Psoas muscle (tissue), 8 donors: ENCODE measurements at places on chromosomes 5 and 9.
A peak's percentile ranks its signal among the peaks of the same experiment; 100 is the strongest.

GRCh38 chr9:136047775-136048559 lies 47.1 kb downstream of the NACC2 start:
- DNase-seq, result no peak

- no peak for DNase-seq
Observed at GRCh38 chr9:14362175-14362574, 48.2 kb upstream of the NFIB start.

DNA sequence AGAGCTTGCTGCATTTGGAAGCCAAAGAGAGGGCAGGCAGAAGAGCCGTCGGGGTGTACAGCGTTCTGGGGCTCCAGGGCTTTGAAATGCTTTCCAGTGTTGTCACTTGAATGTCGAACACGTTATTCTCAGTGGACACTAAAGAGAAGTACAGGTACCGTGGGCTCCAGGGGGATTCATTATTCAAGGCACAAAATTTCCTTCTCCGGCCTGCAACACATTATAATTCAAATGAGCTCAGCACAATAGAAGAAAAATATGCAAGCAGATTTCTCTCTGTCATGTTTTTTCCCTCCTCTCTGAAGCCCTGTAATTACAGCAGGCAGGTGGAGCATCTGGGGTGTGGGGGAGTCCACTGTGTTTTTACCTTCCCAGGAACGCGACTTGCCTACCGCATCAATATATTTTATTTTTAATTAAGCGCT lies 293.1 kb downstream of the ZSWIM6 start:
- DNase-seq, result no peak

GRCh38 chr5:31396611-31397295 lies 135.1 kb downstream of the DROSHA start:
- DNase-seq, result no peak

GRCh38 chr5:1780614-1780930 lies 19.1 kb downstream of the MRPL36 start:
- no peak for DNase-seq

DNA sequence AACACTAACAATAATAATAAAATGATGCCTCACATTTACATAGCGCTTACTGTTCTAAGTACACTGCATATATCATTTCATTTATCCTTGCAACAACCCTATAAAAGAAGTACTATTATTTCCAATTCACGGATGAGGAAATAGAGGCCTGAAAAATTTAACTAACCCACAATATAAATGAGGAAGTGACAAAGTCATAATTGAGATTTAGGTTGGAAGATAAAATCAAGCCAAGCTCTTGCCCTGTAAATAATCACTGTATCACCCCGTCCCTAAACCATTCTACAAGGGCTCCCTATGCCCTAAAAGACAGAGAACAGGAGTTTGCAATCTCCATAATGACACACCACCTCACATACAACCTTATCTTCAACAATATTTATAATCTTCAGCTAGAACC lies 49.6 kb downstream of the STRBP start:
- no peak for DNase-seq

GRCh38 chr5:55620009-55620765 lies 85.4 kb upstream of the PLPP1 start:
- no peak for DNase-seq

DNA sequence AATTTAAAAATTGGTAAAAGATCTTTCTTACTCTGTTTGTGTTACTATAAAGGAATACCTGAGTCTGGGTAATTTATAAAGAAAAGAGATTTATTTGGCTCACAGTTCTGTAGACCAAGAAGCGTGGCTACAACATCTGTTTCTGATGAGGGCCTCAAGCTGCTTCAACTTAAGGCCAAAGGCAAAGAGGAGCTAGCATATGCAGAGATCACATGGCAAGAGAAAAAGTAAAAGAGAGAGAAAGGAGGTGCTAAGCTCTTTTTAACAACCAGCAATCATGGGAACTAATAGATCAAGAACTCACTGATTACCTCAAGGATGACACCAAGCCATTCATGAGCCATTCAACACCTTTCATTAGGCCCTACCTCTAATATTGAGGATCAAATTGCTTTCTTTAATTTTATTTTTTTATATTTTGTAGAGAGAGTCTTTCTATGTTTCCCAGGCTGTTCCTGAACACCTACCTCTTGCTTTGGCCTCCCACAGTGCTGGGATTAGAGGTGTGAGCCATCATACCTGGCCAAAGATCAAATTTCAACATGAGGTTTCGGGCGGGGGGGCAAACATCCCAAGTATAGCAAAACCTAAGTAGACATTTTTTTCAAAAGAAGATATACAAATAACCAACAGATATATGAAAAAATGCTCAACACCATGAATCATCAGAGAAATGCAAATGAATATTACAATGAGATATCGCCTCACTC lies 16.0 kb upstream of the SHC3 start:
- DNase-seq, result no peak

- DNase-seq, result no peak
Observed at GRCh38 chr9:82154573-82154972, 166.0 kb downstream of the SPATA31D1 start.

GRCh38 chr5:63596254-63596653 lies 366.0 kb downstream of the HTR1A start:
- no peak for DNase-seq

- DNase-seq, result no peak
Observed at GRCh38 chr5:121292664-121293063, 559.0 kb upstream of the FTMT start.

GRCh38 chr9:78713614-78714405 lies 416.9 kb downstream of the PSAT1 start:
- no peak for DNase-seq

DNA sequence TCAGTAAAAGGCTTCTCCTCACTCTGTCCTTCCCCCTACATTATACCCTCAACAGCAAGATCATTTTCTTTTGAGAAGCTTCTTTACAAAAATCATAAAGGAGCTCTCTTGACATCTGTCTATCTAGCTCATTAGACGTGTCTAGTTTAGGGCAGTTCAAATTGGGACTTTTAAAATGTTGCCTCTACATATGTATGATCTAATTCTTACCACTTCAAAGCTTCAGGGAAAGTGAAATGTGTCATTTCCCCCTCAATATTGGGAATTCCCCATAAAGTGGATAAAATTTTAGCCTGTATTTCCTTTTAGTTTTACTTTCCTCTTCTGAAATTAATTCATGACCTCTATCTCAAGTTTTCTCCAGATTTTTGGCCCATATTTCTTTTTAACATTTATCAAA lies 323.7 kb downstream of the ARRDC3 start:
- no peak for DNase-seq

DNA sequence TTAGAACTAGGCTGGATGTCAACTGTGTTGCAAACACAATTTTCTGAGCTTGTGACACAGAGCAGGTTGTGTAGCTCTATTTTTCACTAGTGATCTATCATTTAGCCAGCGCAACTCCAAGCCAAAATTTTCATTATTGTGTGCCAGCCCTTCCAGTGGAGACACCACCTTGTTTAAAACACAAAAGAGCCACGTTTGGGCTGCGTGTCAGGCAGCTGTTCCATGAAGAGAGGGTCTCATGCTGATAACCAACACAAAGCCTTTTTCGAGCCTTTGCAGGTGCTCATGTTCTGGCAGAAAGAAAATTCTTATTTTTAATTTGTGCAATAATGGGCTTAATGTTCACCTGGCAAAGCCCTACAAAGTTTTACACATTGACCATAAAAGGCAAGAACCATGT lies 237.6 kb upstream of the RGMB start:
- no peak for DNase-seq

DNA sequence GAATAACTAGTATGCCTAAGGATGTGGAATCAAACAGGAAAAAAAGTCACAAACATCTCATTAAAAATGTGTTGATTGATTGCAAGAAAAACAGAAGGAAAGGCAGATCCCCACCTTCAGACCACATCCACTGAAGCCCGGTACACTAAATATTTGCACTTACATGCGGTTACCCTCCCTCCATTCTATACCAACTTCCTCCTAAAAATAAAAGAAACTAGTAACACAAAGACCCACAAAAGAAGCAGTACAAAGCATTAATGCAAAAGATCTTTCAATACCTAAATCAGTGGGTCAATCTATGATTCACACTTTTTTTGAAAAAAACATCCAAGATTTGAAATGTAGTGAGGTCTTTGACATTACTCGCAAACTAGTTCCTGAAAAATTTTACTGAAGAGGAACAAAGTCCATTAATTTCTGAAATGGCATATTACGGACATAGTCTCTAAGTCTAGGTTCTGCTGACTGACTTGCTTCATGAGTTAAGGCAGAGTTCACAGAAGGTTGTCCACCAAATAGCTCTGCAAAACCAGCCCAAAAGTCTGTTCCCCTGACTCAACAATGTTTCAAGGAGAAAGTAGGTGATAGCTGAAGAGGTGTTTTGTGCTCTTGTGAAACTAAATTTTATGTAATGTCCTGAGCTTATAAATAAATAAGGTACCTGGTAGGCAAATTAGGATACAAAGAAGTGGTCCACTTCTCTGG lies 100.7 kb downstream of the PAM start:
- DNase-seq, result no peak

- DNase-seq, result no peak
Observed at GRCh38 chr9:136409557-136410455, 608 bp downstream of the ENTR1 start.

- DNase-seq, result no peak
Observed at GRCh38 chr9:4836676-4837075, 43.9 kb downstream of the RCL1 start.

DNA sequence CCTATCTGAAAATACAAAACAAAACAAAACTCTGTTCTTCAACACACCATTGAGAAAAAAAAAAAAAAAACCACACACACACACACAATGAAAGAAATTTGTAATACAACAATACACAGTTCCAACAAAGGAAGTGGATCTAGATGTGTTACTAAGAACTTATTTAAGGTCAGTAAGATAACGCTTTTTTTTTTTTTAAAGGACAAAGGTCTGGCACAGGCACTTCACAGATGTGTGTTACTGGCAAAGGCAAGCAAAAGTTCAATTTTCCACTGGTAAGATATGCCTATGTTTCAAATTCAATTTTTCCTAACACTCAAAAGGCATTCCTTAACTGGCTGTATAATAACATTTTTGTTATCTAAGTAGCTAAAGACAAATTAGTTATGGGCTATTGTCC lies 3.6 kb downstream of the RFK start:
- no peak for DNase-seq

GRCh38 chr9:20683351-20684034 lies 566 bp upstream of the FOCAD start:
- peak; percentile 77 for DNase-seq

DNA sequence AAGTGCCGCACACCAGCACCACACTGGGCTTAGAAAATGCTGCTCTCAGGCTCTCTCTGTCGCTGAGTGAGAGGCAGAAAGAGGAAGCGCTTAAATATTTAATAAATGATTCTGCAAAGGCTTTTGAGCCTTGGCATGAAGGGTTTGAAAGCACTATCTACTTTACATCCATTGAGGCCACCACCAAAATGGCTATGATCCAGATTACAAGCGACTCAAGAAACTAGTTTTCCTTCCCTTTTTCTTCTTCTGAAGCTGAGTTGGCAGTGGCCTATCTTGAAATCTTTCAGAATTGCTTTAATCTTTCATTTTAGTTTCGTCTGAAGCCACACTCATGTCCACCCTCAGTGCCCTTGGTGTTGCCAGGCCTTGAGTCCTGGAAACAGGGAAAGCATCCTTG lies 59.5 kb downstream of the EBF1 start:
- DNase-seq, result no peak

DNA sequence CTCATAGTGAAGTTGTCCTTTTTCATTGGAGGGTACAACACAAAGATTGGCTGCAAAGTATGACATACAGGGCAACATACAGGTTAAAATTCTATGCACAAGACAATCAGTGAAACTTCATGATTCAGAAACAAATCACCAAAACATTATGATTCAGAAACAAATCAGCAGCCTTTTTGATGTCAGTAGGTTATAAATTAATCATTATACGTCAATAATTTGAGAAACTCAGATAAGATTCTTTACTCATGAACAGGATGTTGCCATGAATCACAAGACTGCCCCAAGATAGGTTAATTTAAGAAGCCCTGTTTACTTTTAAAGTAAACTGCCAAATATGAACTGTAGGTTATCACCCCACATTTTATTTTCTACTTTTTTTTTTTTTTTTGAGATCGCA lies 62.2 kb upstream of the IL33 start:
- DNase-seq, result no peak

GRCh38 chr9:77987081-77987656 lies 44.4 kb downstream of the GNAQ start:
- DNase-seq, result no peak

DNA sequence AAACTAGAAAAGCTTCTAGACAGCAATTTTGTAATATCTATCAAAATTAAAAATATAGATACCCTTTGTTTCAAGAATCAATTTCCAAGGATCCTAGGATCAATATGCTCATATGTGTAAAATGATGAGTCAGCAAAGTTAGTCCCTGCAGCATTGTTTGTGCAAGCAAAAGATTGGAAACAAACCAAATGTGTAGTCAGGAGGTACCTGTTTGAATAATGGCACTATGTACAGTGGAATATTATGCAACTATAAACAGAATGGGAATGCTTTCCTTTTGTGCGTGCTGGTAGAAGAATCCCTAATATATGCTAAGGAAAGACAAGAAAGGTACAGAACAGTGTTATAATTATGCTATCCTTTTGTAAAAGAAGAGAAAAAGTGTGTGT lies 58.5 kb upstream of the PJA2 start:
- no peak for DNase-seq

GRCh38 chr9:94692601-94693000 lies 33.9 kb upstream of the AOPEP start:
- no peak for DNase-seq

- DNase-seq, result no peak
Observed at GRCh38 chr9:127886401-127886972, 9.0 kb upstream of the AK1 start.

- DNase-seq, result no peak
Observed at GRCh38 chr9:33921967-33922895, 105.3 kb downstream of the UBE2R2 start.

DNA sequence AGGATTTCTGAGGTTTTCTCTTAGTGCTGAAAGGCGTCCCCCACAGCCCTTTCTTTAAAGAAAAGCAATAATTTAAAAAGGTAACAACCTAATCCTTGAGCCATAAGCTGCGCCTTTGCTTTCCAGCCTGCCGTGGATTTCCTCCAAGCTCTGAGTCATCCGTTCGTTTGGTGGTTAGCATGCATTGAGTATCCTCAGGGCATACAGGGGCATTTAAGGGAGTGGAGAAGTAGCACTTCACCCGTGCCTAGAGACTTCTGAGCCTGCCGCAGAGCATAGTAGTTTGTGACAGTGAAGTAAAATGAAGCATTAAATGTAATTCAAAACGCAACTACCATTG lies 892 bp upstream of the TNC start:
- DNase-seq, result no peak

DNA sequence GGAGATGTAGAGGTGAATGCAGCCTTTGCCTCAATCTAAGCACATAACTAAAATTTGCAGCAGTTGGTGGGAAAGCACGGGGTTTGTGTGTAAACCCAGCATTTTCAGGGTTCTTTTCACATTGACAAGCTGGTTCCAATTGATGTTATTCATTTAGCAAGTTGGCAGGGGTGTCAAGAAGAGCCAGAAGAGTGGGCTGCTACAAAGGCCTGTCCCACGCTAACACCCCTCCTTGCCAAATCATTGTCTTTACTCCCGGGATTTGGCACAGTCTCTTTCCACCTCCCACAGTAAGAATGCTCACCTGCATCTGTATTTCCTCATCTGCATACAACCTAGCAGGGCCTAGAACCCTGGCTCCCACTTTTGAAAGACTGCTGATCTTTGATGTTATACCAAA lies 11.8 kb downstream of the RGMB start:
- DNase-seq, result no peak

GRCh38 chr5:175363300-175363699 lies 80.7 kb downstream of the DRD1 start:
- DNase-seq, result no peak
